ENCODE measurements at places on chromosomes 2 and 18. TPM values are rescaled to one million over a fixed set of nuclear protein-coding genes. Genes with fewer than 3 reads are reported as not detected.
A peak's percentile ranks its signal among the peaks of the same experiment; 100 is the strongest.

DNA sequence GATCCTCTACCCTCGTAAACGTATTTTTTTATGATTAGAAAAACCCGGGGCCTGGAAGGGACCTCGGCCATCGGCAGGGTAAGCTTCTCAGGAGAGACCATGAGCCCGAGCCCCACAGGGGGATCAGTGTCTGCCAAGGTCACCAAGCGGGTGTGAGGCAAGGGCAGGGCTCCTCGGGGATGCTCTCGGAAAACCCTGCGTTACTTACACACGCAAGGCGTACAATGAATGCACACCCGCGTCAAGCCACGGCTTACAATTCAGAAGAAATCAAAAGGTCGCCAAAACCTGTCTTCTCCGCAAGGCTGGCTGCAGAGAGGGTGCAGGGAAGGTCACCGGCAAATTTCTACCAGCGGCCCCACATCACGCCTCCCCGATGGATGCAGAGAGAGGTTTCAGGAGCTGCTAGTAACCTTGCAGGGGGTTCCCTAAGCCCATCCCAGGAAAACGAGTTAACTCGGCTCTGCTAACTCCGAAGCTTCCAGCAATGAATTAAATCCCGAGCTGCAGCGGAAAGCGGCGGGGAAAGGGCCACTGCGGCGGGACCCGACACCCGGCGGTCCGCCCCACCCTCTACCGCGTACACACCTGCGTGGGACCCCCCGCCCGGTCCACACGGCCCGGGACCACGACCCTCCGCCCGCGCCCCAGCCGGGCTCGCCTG is 638 bp downstream of the ST3GAL5 start:
- no peak for DNase-seq

GRCh38 chr2:168076731-168077130 is 170.7 kb downstream of the STK39 start:
- no peak for DNase-seq

GRCh38 chr2:239599299-239599698 is 198.5 kb upstream of the HDAC4 start:
- no peak for DNase-seq

DNA sequence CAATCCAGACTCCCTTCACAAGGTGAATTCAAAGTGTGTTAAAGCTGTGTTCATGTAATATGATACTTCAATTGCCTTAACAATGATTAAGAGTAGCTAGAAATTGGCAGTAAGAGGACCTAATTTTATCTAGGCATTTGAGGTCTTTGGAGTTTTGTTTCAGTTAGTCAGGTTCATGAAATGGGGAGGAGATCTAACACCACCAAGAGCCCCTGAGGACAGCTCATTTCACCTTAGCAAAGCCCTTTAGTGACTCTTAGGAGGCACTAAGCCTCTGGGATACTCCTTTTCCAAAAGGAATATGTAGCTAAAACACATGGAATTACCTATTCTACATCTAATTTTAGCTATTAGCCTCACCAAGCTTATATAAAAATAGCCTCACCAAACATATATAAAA is 716.5 kb upstream of the RAB6C start:
- no peak for DNase-seq

DNA sequence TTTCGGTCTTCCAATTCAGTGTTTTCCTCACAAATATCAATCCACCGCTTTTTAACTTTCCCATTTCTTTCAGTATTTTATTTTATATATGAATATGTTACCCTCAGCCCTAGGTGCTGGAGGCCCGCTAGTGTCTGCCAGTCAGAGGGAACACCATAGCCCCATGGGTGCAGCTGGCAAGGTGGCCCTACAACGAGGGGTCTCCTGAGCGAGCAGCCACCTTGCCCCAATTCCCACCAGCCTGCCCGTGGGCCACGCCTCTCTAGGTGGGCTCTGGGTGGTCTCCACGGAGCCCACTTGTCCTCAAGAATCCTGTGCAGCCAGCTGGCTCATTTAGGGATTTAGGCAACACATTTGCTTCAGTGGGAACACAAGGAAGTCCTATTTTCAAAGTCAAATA is 72.5 kb upstream of the RGPD5 start:
- no peak for DNase-seq

- peak; percentile 46 for DNase-seq
Observed at GRCh38 chr2:43293744-43294695, 67.6 kb upstream of the ZFP36L2 start.

DNA sequence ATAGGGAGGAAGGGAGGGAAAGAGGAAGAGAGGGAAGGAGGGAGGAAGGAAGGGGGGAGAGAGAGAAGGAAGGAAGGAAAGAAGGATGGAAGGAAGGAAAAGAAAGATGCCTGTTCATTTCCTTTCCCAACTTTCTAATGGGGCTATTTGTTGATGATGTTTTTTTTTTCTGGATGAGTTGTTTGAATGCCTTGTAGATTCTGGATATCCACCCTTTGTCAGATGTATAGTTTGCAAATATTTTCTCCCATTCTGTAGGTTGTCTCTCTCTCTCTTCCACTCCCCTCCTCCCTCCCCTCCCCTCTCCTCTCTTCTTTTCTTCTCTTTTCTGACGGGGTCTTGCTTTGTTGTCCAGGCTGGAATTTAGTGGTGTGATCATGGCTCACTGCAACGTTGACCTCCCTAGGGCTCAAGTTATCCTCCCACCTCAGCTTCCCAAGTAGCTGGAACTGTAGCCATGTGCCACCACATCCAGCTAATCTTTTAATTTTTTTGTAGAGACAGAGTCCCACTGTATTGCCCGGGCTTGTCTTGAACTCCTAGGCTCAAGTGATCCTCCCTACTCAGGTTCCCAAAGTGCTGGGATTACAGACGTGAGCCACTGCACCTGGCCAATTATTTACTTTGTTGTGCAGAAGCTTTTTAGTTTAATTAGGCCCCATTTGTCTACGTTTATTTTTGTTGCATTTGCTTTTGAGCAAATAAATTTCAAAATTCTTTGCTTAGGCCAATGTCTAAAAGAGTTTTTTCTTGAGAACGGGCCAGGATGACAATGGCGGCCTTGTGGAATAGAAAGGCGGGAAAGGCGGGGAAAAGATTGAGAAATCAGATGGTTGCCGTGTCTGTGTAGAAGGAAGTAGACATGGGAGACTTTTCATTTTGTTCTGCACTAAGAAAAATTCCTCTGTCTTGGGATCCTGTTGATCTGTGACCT is 57.3 kb upstream of the FAM117B start:
- DNase-seq: no peak

DNA sequence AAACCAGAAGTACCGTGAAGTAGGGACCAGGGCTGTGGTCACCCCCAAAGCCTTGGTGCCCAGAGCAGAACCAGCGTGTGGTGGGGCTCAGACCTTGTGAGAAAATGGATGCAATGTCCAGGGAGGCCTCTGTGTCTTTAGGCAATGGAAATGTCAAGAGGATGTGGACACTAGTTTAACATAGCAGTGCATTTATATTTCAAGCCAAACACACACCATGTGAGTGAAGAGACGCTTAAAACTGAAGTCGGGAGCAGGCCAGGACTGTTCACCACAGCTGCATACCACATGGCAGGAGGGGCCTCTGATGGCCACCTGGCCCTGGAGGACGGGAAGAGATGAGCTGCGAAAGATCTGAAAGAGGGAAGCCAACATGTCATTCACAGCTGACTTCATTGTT is 87.3 kb upstream of the LDLRAD4 start:
- no peak for DNase-seq

DNA sequence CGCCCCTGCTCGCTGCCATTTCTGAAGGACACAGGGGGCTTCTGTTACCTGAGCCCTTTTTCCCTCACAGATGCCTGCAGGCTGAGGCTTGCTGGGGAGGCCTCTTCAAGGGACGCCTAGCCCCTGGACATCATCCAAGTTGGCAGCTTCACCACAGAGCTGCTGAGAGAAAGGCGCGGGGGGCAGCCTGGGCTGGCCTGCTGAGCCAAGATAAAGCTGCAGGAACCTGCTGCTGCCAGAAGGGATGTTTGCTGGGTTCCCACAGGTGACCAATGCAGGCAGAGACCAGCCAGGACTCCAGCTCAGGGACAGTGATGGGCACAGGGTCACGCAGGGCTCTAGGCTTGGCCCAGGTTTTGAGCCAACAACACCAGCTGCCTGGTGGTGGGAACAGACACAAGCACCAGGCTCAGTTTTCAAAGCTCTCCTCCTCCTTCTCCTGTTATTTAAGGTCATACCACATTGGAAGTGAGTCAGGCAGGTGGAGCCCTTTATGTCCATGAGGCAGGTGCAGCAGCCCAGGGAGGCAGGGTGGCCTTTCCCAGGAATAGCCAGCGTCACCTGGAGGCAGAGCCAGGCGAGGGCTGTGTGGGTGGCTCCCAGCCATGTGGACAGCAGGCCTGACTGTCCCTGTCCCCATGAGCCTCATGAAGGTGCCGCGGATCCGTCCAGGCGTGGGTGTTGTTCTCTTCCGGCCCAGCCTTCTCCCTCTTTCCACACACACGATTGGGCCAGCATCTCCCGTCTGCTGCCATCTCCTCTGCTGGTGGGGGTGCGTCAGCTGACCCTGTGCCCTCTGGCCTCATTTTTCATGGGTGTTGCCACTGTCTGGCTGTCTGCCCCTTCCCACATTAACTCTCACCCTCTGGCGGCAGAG is 515.5 kb upstream of the MYT1L start:
- no peak for DNase-seq

GRCh38 chr2:120571015-120571728 is 164.5 kb upstream of the GLI2 start:
- no peak for DNase-seq

DNA sequence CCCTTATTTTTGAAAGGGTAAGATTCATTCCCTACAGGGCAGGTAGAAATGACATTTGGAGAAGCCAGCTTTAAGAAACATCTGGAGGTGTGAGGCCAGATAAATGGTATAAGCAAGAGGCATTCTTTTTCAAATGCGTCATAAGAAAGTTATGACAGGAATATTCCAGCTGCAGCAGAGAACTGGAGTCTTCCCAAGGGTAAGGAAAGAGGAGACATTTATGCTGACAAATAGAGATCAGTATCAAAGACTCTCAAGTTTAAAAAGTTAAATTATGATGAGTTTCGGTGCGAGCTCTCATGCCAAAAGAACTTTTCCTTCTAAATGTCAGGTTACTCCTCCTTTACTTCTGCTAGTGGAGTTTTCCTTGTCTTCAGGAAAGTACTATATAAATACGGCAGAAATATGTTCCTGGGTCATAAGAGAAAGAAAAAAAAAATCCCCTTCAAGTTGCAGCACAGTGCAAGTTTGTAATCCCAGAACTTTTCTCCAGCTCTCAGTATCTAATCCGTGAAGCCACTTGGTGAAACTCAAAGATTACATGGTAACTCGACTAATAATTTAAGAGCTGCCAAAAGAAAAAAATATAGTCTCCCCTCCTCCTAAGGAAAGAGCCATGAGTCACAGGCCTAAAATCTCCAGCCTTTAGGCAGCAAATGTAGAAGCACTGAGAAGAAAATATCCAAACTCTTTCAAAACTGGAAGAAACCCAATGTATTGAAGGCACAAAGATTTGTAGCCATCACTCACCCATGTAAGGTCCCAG is 428.1 kb downstream of the MEIS1 start:
- DNase-seq: no peak

DNA sequence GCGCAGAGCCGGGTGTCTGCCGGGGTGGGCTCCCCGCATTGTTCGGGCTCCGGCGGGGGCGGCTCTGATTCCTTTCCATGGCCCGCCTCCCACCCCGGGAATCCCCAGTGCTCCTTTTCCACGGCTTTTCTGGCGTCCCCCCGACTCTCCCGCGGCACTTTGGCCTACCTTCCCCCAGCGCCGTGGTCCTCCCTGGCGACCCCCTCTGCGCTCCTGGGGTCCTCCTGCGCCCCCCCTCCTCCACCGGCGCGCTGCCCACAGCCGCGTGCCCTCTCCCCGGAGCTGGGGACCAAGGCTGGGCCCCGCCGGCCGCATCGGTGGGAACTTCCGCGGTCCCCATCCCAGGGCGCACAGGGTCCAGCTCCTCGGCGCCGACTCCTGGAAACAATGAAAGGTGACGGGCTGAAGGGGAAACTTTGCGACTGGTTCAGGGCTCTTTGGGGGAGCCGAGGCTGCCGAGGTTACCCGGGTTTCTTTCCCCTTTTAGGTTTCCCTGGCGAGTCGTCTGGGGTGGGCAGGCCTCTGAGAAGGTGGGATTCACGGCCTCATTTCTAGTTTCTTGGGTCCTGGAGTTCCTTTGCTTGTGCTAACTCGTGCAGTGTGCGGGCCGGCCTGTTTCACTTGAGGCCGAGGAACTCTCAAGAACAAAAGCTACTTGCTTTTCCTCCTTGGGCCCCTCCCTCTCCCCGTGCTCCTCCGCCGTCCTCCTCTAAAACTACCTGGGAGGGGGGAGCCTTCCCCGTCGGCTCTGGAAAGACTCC is 2.2 kb downstream of the TGIF1 start:
- DNase-seq: no peak

DNA sequence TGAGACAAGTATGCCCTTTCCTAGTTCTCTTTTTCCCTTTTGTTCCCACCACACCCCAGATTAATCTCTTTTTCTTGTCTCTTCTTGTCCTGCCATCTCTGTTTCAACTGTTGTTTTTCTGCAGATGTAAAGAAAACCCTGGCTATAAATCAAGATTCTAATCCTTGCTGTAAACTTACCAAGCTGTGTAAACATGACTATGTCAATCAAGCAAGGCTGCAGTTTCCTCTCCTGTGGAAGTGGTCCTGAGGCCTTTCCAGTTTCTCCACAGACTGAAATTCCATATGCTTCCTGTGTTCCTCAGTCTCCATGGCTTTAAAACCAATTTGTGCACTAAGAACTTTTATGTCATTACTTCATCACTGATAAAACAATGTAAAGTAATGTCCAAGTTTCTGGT is 288.8 kb upstream of the PIK3C3 start:
- DNase-seq: no peak

DNA sequence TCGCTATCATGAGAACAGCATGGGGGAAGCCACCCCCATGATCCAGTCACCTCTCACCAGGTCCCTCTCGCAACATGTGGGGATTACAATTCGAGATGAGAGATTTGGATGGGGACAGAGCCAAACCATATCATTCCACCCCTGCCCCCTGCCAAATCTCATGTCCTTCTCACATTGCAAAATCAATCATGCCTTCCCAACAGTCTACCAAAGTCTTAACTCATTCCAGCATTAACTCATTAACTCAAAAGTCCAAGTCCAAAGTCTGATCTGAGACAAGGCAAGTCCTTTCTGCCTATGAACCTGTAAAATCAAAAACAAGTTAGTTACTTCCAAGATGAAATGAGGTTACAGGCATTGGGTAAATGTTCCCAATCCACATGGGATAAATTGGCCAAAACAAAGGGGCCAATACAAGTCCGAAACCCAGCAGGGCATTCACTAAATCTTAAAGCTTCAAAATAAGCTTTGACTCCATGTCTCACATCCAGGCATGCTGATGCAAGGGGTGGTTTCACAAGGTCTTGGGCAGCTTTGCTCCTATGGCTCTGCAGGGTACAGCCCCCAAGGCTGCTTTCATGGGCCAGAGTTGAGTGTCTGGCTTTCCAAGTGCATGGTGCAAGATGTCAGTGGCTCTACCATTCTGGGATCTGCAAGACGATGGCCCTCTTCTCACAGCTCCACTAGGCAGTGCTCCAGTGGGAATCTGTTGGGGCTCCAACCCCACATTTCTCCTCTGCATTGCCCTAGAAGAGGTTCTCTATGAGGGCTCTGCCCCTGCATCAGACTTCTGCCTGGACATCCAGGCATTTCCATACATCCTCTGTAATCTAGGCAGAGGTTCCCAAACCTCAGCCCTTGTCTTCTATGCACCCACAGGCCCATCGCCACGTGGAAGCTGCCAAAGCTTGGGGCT is 14.8 kb downstream of the TAF1B start:
- no peak for DNase-seq

Gene DPY30
- 22.3 TPM for total RNA-seq

Gene UGT1A5
- total RNA-seq: not detected

Gene PLCD4
- total RNA-seq: 8.3 TPM

Gene COL5A2
- 135 TPM for total RNA-seq

Gene RAB27B
- 0.42 TPM for total RNA-seq

Gene ACVR1C
- total RNA-seq: 0.41 TPM

Gene ITPRIPL1
- total RNA-seq: 1.6 TPM

Gene SERPINB2
- total RNA-seq: 9.3 TPM

Gene RHBDD1
- 10.2 TPM for total RNA-seq

Gene GLI2
- 5.4 TPM for total RNA-seq
